Stimulated activated CD8-positive, alpha-beta memory T cell treated with anti-CD3 and anti-CD28 coated beads, Interleukin-15, amount 100 ng/mL, for 24 hours (primary cell): ENCODE measurements at places on chromosomes 5 and 9.

- no peak for DNase-seq
These were observed 831 bp downstream of the RMRP start for GRCh38 chr9:35656831-35657545.

DNA sequence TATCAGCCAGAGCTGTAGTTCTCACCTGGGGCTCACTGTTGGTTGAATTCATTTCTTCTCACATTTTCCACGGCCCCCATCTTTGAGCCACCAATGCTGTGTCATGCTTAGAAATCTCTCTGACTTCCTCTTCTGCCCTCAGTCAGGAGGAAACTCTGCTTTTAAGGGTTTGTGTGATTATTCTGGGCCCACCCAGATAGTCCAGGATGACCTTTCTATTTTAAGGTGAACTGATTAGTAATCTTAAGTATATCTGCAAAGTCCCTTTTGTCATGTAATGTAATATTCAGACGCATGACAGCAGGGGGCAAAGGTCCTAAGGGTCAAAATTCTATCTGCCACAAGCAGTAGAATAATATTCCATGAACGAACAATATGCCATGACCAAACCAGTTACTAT lies 88.4 kb downstream of the AK8 start:
- no peak for DNase-seq

- DNase-seq: no peak
These were observed 353 bp downstream of the ACSL6 start for GRCh38 chr5:132010989-132011621.

- DNase-seq: no peak
These were observed 3.0 kb upstream of the HNRNPAB start for GRCh38 chr5:178201221-178201926.

GRCh38 chr5:67306965-67307607 lies 110.5 kb upstream of the CD180 start:
- no peak for DNase-seq

GRCh38 chr9:99249619-99250018 lies 27.5 kb downstream of the SEC61B start:
- DNase-seq: no peak

GRCh38 chr5:135398160-135398854 lies 724 bp downstream of the MACROH2A1 start:
- DNase-seq: peak; percentile 15

DNA sequence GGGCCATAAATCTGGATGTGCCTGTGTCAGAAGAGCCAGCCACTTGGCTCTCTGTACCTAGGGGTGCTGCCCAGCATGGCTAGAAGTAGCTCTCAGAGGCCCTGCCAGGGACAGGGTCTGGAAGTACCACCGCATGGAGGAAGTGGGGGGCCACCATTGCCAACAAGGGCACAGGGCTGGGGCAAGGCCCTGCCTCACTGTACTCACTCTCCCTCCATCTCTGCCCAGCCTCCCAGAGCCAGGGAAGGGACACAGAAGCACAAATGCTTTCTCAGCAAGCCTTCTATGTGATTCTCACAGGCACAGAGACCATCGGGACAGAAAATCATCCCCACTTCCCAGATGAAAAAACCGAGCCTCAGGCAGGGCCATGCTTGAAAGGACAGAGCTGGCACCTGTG lies 138.1 kb downstream of the C5orf15 start:
- no peak for DNase-seq

GRCh38 chr5:81046041-81046440 lies 85.9 kb downstream of the RASGRF2 start:
- no peak for DNase-seq

- DNase-seq: no peak
These were observed 197.0 kb downstream of the PCSK1 start for GRCh38 chr5:96236051-96236450.

- no peak for DNase-seq
These were observed 29.9 kb downstream of the HACD4 start for GRCh38 chr9:21001581-21001980.

GRCh38 chr5:41747301-41747700 lies 122.9 kb downstream of the OXCT1 start:
- no peak for DNase-seq

DNA sequence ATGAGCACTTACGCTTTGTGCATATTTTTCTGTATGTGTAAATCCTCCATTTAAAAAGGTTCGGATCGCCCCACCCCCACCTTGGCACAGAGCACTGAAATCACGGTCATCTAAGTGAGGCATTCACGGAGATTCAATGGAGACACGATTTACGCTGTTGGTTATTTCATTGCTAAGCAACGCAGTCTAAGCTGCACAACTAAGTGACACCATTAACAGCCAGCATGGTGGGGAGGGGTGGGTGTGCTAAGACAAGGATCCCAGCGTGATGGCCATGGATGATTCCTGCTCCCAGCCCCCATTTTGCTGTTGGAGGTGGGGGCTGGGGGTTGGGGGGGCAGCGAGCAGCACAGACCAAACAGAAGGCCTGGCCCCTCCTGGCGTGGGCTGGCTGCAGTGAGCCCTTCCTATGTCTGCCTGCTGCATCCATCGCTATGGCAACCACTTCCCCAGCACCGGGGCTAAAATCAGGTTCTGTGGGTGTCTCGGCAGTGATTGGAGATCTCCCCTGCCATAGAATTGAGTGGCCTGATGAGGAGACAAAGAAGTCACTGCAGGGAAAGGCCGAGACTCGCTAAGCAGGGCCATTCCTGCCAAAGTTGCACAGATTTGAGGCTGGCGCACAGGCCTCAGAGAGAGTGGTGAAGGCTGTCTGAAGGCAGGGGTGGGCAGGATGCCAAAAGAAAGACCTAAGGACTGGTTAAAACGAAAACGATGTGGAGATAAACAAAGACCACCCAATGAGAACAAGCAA lies 14.3 kb upstream of the MARCHF6 start:
- DNase-seq: no peak

DNA sequence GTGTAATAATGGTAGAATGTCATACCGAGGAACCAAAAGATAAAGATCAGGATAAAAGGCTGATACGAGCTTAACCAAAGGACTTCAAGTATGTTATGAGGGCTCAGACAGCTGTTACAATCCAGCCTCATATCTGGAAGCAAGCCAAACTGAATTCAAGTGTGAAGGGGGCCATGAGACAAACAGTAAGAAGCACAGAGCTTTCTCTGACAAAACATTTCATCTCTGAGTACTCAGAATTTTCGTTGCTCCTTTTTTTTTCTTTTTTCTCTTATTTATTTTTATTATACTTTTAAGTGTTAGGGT lies 52.9 kb upstream of the CD180 start:
- DNase-seq: no peak

DNA sequence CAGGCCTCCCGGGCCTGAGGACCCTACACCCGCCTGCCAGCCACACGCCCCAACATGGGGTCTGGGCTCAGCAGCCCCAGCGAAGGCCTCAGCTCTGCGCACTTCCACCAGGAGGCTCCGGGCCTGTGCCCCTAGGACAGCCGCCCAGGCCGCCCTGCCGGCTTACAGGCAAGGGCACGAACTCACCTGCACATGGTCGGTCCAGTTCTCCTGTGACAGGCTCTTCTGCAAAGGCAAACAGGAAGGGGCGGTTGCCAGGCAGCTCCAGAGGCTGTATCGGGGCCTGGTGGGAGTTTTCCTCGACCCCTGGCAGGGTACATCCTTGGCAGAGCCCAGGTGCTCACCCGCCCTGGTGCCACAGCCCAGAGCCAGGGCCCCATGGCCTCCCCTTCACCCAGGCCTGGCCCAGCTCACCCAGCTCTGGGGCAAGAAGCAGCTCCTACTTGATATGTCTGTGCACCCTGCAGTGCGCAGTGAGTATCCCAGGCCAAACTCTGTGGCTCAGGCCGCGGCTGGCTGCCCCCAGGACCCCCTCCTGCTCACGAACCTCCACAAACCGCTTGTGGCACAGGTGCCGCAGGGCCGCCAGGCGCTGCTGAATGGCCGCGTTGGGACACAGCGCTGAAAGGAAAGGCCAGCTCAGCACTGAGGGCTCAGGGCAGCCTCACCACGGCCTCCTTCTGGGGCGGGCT lies 52.2 kb upstream of the NRARP start:
- DNase-seq: no peak

DNA sequence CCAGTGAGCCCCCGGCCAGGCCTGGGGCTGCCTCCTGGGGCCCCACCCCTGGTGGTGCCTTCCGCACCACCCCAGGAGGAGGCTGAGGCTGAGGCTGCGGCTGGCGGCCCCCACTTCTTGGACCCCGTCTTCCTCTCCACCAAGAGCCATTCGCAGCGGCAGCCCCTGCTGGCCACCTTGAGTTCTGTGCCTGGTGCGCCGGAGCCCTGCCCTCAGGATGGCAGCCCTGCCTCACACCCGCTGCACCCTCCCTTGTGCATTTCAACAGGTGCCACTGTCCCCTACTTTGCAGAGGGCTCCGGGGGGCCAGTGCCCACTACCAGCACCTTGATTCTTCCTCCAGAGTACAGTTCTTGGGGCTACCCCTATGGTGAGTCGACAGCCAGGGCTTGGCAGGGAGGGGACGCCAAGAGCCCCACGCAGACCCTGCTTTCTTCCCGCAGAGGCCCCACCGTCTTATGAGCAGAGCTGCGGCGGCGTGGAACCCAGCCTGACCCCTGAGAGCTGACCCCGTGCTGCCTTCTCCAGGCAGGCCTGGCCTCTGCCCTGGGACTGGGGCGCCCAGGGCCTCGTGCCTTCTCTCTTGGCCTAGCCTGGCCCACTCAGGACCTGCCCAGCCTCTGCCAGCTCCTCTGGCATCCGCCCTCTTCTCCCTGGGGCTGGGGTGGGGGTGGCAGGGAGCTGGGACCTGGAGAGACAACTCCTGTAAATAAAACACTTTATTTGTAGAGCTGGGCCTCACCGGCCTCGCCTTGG lies 4.0 kb upstream of the EHMT1 start:
- no peak for DNase-seq

GRCh38 chr9:121678501-121679022 lies 27.1 kb downstream of the DAB2IP start:
- DNase-seq: no peak

DNA sequence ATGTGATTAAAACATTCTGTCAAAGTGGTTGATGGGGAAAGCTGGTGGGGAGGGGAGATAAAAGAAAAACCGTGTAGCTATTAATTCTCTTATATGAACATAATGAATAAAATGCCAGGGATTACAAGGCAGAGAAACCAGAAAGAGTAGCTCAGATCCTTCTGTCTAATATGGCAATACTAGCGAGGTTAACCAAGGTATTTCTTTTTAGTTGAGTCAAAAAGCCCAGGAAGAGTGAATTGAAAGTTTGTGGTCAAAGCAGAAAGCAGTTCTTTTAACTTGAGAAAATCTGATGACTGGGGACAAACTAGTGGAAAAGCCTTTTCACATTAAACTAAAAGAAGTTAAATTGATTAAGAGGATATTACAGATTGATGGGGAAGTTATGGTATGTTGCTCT lies 76.0 kb downstream of the ERBIN start:
- no peak for DNase-seq

DNA sequence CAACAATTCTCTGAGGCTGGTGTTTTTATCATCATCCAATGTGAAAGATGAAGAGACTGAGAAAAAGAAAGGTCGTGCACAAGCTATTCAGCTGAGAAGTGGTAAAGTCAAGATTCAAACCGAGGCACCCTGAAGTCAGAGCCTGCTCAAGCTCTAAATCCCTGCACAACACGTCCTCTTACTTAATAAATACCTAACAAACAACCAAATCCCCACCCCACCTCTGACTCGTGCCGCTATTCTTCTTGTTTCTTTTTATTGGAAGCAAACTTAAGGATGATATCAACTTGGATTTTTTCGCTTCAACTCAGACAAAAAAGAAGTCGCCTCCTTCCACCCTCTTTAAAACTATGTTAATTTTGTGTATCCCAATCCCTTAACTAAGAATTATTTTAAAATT lies 140.2 kb downstream of the CEP120 start:
- DNase-seq: no peak

DNA sequence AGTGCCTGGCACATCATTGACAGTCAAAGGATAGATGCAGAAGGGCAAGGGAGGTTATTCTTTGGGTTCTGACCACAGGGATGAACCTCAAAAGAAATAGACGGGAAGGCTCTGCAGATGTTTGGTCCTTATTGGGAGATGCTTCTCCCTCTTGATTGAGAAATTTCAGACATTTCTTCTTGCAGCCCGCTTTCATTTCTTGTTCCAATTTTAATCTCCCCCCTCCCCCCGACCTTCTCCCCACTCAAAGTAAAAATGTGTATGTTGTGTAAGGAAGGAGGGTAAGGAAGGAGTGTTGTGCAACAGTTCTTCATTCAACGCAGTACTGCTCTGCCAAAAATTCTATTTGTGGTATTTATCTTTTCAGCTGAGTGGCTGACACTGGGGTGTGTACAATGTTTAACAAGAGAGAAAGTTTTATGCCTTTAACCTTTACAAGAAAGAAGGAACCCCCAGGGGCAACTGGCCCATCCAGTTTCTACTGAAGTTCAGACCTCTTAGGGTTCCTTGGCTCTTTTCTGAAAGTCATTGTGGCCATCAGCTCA lies 46.3 kb upstream of the TNFSF15 start:
- DNase-seq: no peak

DNA sequence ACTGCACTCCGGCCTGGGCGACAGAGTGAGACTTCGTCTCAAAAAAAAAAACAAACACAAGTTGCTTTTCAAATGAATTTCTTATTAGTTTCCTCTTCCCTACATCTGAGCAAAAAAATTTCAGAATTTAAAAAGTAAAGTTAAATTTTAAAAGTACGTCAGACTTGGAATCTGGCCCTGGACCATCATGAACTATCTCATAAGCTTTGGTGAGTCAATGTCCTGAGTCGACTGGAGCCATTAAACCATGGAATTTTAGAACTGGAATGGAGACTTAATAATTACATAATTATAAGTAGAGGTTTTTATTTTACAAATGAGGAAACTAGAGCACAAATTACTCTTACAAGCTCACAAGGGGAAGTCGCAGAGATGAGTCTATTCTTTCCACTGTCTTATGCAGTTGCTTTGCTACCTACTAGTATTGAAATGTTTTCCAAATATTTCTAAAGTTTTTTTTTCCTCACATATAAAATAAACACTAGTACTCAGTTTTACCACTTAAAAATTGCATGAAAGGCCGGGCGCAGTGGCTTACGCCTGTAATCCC lies 98.0 kb upstream of the ZNF608 start:
- no peak for DNase-seq
